ENCODE measurements at places on chromosomes 11 and 22. TPM values are rescaled to one million over a fixed set of nuclear protein-coding genes. Genes with fewer than 3 reads are reported as not detected.

GRCh38 chr11:18765554-18765953 is 26.0 kb downstream of the PTPN5 start:
- no peak for DNase-seq
- H3K4me1 ChIP-seq, result no peaks in the 10 kb centered on the region
- no peak overlapping the region for H3K27ac ChIP-seq
- no peaks in the 10 kb centered on the region for H3K27me3 ChIP-seq

GRCh38 chr11:77668760-77669159 is 31.2 kb upstream of the CLNS1A start:
- no peak overlapping the region for H3K4me3 ChIP-seq
- no peaks in the 10 kb centered on the region for H3K27me3 ChIP-seq
- no peaks in the 10 kb centered on the region for H3K4me1 ChIP-seq
- H3K27ac ChIP-seq, result no peak overlapping the region
- DNase-seq, result no peak

DNA sequence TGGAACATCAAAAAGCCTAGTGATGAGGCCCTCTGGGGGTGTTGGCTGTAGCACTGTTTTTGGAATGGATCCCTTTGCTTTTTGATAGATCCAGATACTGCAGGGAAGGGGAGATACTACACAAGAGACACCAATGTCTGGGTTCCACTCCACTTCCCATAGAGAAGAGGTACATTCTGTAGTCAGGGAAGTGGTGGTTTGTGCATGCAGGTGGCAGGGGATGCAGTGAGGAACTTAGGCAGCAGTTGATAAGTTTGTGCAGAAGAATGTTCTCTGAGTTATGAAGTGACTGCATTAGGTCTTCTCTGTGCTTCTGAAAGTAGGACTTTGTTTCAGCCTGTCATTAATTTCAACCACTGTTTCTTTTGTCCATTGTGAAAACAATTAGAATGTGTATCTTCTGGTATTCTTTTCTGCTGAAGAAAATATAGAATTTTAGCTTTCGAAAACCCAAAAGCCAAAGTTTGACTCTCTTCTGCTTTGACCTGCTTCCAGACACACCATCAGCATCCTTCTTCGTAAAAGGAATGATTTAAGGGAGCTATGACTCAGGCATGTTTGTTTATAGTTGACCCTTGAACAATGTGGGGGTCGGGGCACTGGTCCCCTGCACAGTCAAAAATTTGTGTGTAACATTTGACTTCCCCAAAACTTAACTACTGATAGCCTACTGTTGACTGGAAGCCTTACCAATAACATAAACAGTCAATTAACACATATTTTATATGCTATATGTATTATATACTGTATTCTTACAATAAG is 25.6 kb downstream of the PANX1 start:
- DNase-seq, result no peak
- H3K27me3 ChIP-seq, result no peaks in the 10 kb centered on the region
- H3K4me1 ChIP-seq, result peaks cover 7% of the 10 kb centered on the region

- no peak for DNase-seq
- no peaks in the 10 kb centered on the region for H3K36me3 ChIP-seq
- no peaks in the 10 kb centered on the region for H3K27me3 ChIP-seq
- no peak overlapping the region for H3K4me3 ChIP-seq
- no peak overlapping the region for H3K27ac ChIP-seq
Measured at GRCh38 chr11:76808171-76808570, 25.0 kb downstream of the TSKU start.

- H3K27ac ChIP-seq, result no peak overlapping the region
- no peak overlapping the region for H3K4me3 ChIP-seq
- DNase-seq, result no peak
- no peaks in the 10 kb centered on the region for H3K4me1 ChIP-seq
- peaks cover 23% of the 10 kb centered on the region for H3K36me3 ChIP-seq
Measured at GRCh38 chr11:5713695-5714094, 22.6 kb upstream of the OR56B1 start.

GRCh38 chr11:21396342-21397008 is 727.1 kb downstream of the NELL1 start:
- no peak overlapping the region for H3K27ac ChIP-seq
- H3K4me1 ChIP-seq, result no peaks in the 10 kb centered on the region
- H3K36me3 ChIP-seq, result no peaks in the 10 kb centered on the region
- H3K27me3 ChIP-seq, result no peaks in the 10 kb centered on the region
- H3K4me3 ChIP-seq, result no peak overlapping the region

DNA sequence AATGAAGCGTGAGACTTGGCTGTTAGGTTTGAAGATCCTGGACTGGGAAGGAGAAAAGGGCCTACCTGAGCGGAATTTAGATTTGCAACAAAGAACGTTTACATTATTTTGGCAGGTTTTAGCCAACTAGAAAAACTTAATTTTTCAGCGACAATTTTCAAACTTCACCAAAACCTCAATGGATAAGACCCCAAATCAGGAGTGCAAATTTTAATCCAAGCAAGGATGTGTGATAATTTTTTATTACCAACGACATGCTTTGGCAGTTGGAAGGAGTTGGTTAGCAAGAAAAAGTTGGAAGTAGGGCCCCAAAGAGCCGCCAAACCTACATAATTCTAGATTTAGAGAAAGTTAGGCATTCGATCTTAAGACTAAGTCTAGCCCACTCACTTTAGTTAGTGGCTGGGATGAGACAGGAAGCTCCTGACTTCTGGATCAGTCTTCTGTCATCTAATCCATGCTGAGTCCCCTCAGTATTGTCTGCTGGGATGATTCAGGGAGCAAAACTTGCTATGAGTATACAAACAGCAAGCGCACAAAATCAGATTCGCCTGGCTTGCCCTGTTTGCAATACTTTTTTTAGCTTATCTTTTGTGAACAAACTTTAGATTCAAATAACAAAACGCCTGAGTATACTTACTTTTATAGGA is 787 bp upstream of the RDX start:
- no peaks in the 10 kb centered on the region for H3K27me3 ChIP-seq
- H3K36me3 ChIP-seq, result no peaks in the 10 kb centered on the region
- H3K4me3 ChIP-seq, result no peak overlapping the region

GRCh38 chr22:25232301-25232700 is 12.9 kb downstream of the CRYBB2 start:
- peaks cover 6% of the 10 kb centered on the region for H3K4me1 ChIP-seq
- no peak for DNase-seq
- H3K27ac ChIP-seq, result no peak overlapping the region

Gene CABP7
- total RNA-seq, result 0.35 TPM

Gene CSTF3
- 10.9 TPM for total RNA-seq

DNA sequence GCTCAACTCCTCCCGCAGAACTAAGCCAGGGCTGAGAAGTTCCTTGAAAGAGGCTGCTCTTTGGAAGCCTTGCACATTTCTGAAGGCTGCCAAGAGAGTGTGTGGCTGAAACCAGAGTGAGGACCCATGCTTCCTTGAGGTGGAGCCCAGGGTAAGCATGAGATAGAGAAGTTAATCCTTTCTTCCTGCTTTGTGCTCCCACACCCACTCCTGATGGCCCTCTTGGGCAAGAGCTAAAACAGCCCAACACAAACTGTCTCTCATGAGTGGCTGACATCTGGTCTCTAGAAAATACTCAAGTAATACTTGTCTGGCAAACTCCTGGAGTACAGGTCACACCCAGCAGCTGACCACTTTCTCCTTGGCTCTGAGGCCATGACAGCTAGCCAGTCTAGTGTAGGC is 523.7 kb downstream of the INSC start:
- no peaks in the 10 kb centered on the region for H3K36me3 ChIP-seq
- no peak for DNase-seq
- H3K4me1 ChIP-seq, result no peaks in the 10 kb centered on the region
- H3K27ac ChIP-seq, result no peak overlapping the region
- no peaks in the 10 kb centered on the region for H3K27me3 ChIP-seq
- no peak overlapping the region for H3K4me3 ChIP-seq

GRCh38 chr11:42625757-42626665 is 685.8 kb upstream of the API5 start:
- no peaks in the 10 kb centered on the region for H3K36me3 ChIP-seq
- H3K27ac ChIP-seq, result no peak overlapping the region
- no peaks in the 10 kb centered on the region for H3K27me3 ChIP-seq

DNA sequence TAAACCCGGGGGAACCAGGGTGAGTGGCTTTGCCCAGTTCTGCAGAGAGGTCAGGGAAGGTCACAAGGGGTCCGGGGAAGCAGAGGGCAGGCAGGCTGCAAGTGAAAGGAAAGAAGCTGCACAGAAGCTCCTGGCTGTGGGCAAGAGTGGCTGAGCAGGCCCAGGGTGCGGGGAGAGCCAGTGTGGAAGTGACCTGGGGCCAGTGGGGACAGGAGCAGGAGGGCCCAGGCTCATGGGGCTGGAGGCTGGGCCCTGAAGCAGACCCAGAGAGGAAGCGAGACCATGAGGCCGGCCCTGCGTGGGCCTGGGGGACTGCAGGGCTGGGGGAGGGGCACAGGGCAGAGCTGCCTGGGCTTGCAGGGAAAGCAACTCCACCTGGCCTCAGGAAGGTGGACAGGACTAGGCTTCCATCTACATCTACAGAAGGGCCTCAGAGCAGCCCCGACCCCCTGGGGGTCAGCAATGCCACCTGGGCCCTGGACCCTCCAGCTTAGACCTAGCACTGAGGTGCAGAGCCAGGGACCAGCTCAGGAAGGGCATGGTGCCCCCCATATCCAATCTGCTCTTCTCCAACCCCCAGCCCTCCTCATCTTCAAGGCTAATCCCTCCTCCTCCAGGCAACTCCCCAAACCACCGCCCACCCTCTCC is 11.6 kb downstream of the IGF2 start:
- DNase-seq, result no peak
- H3K36me3 ChIP-seq, result peaks cover 9% of the 10 kb centered on the region
- no peaks in the 10 kb centered on the region for H3K27me3 ChIP-seq
- H3K4me3 ChIP-seq, result no peak overlapping the region

DNA sequence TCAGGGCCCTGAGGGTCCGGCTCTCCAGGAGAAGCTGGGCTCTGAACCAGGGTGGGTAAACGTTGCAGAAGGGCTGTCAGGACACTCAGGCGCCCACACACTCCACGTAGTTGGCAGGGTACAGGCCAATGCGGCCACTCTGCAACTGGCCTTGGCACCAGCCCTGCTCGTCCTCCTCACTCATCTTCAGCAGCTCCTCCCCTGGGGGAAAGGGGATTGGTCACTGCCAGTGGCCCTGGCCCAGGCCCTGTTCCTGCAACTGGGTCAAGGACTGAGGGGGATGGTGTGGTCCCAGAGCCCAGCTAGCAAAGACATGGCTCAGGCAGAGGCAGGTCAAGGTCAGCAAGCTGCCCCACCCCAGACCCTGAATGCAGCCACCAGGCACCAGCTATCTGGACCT is 1.2 kb upstream of the ARFGAP2 start:
- DNase-seq, result no peak
- peak overlapping the region; percentile 95 for H3K27ac ChIP-seq
- H3K27me3 ChIP-seq, result no peaks in the 10 kb centered on the region
- H3K36me3 ChIP-seq, result peaks cover 14% of the 10 kb centered on the region

DNA sequence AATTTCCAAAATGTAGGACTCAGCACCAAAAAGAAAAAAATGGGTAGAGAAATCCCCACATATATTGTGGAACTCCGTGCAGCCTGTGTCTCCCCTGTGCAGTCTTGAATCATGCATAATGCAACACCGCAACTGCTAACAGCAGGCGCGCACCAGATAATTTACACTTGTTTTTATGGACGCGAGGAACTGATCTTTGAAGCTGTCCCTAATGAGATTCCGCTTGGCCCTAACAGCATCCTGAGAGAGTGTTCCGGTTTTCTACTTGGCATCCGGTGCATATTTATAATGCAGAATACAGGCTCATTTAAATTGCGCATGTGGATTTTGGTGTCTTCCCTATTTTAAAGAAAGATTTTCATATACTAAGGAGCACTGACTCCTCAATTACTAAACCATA is 21.1 kb downstream of the MPPED2 start:
- peaks cover 2% of the 10 kb centered on the region for H3K27me3 ChIP-seq
- no peak overlapping the region for H3K27ac ChIP-seq
- H3K4me3 ChIP-seq, result no peak overlapping the region
- peaks cover 10% of the 10 kb centered on the region for H3K4me1 ChIP-seq

Gene PATE2
- not detected for total RNA-seq

- no peak overlapping the region for H3K4me3 ChIP-seq
- no peaks in the 10 kb centered on the region for H3K4me1 ChIP-seq
- H3K36me3 ChIP-seq, result no peaks in the 10 kb centered on the region
- H3K27me3 ChIP-seq, result no peaks in the 10 kb centered on the region
- no peak overlapping the region for H3K27ac ChIP-seq
- no peak for DNase-seq
Measured at GRCh38 chr11:92278791-92279433, 54.3 kb downstream of the FAT3 start.

Gene HIPK3
- 80.6 TPM for total RNA-seq

DNA sequence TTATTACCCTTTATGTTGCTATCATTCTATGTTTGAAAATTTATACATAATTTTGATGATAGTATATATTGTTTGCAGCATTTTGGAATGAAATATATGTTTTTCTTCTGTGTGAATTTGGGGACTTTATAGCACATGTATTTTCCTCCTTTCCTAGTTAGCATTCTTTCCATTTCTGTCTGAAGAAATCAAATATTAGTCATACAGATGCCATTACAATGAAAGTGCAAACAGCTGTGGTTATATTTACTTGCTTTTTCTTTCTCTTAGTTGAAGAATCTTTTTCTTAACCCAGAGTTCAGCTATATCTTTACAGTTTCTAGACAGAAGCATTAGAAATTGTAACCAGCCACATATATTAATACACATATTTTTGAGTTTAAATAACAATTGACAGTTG is 753.1 kb upstream of the ARHGAP42 start:
- no peak overlapping the region for H3K4me3 ChIP-seq
- no peaks in the 10 kb centered on the region for H3K36me3 ChIP-seq
- no peaks in the 10 kb centered on the region for H3K27me3 ChIP-seq
- DNase-seq, result no peak

- no peaks in the 10 kb centered on the region for H3K4me1 ChIP-seq
- H3K27ac ChIP-seq, result no peak overlapping the region
- no peak for DNase-seq
- H3K4me3 ChIP-seq, result no peak overlapping the region
- H3K27me3 ChIP-seq, result no peaks in the 10 kb centered on the region
Measured at GRCh38 chr11:5737091-5737490, 843 bp downstream of the OR56B1 start.

DNA sequence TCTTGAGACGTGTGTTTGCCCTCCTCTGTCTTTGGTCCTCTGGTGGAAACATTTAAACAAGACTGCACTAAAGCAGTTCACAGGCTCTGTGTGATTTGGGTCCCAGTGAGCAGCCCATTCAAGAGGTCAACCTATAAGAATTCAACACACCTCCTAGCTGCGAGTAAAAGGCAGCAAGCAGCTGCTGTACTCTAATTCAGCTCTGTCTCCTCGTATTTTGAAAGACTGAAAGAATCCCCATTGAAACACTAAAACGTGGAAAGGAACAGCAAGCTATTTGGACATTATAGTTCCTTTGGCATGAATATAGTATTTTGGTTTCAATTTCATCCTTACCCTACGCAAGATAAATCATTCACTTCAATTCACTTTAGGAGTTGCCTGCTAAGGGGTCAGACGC is 1046.7 kb downstream of the DLG2 start:
- no peaks in the 10 kb centered on the region for H3K27me3 ChIP-seq
- H3K27ac ChIP-seq, result no peak overlapping the region
- no peaks in the 10 kb centered on the region for H3K36me3 ChIP-seq
- H3K4me1 ChIP-seq, result no peaks in the 10 kb centered on the region

DNA sequence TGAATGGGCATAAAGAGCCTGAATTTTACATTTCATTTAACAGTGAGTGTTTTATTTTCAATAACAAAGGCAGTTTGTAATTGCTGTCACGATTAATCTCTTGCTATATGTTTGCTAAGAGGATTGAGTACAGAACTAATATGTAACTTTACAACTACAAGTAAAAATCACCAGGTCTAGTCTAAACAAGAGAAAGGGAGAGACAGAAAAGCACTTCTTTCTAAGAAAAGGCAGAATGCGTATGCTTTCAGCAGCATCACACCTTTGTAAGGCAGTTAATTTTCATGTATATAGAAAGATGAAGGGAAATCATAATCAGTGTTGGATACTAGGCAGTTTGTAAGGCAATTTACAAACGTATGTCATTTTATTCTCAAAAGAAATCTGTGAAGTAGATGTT is 169.8 kb downstream of the NELL1 start:
- H3K4me3 ChIP-seq, result no peak overlapping the region
- H3K36me3 ChIP-seq, result no peaks in the 10 kb centered on the region
- no peak for DNase-seq
- H3K4me1 ChIP-seq, result no peaks in the 10 kb centered on the region
